ENCODE measurements at places on chromosomes 7 and 10.

GRCh38 chr10:34574353-34574934 lies 240.7 kb downstream of the PARD3 start:
- DNase-seq, result no peak

DNA sequence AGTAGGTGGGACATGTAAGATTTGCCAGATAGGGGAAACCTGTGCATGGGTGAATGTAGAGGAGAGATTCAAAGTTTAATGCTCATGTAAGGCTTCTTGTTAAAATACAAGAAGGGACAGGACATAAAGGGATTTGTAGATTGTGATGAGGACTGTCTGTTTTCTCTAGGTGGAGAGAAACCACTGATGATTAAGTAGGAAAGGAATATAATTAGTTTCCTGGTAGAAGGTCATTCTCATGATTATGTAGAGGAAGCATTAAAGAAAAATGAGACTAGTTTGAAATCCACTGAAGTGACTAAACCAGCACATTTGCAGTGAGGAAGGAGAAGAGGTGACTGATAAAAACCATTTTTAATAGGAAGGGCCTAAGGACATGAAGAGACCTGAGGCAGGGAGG lies 19.6 kb upstream of the MACC1 start:
- DNase-seq, result no peak

GRCh38 chr10:22426653-22427052 lies 81.4 kb downstream of the SPAG6 start:
- no peak for DNase-seq

- peak; percentile 60 for DNase-seq
Measured at GRCh38 chr10:124647421-124648130, 96.6 kb downstream of the FAM53B start.

- DNase-seq, result no peak
Measured at GRCh38 chr7:47414342-47415317, 167.3 kb downstream of the TNS3 start.
